ENCODE measurements at places on chromosomes 16 and 17.
A peak's percentile ranks its signal among the peaks of the same experiment; 100 is the strongest.

DNA sequence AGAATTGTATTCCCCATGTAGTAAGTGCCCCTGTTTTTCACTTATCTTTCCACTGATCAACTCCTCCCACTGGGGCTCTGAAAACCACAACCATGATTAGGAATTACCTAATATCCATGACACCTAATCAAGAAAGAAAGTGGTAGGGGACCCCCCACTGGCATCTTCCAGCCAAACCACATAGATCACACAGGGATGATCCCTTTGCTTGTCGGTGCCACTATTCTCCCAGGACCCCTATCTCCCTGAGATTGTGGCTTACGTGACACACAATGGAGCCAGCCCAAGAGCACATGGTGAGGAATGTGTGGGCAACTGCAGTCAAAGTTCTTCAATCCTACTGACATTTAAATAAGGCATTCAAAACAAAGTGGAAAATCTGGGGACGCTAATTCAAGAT is 17.6 kb upstream of the DNAH9 start:
- no peak for DNase-seq

DNA sequence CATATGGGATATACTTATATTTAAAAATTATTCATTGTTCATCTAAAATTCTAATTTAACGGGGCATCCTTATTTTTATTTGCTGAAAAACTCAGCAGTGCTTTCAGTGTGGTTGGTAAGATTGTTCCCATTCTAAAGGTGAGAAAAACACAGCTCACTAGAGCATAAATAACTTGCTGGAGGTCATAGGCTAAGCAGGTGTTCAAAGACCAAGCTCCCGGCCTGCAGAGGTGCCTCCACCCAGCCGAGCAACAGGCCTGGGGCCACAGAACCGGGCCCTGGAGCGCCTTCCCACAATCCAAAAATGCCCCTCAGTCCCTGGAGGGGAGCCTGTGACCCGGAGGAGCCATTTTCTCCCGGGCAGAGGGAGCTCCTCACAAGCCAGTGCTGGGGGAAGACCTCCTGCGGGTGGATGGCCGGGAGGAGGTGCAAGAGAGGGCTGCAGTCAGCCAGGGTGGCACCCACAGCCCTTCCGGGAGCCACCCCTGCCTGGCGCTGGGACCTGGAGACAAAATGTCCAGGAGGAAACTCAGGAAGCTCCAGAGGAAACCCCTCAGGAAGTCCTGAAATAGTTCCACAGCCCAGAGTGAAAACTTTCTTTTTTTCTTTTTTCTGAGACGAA is 14.7 kb downstream of the ABR start:
- no peak for DNase-seq

GRCh38 chr17:29180034-29180787 is at the start of gene MYO18A:
Gene MYO18A, minus strand, starts transcription at chr17:29180398. Its CDS starts 13,458 bp downstream, at chr17:29166940.
- DNase-seq = peak; percentile 59

- DNase-seq = no peak
These were observed at the start of gene SLC13A5 for GRCh38 chr17:6713130-6713917. Gene SLC13A5, minus strand, starts transcription at chr17:6713369. Its CDS starts 36 bp downstream, at chr17:6713333.
